ENCODE measurements at places on chromosomes 2 and 18. TPM values are rescaled to one million over a fixed set of nuclear protein-coding genes. Genes with fewer than 3 reads are reported as not detected.
A peak's percentile ranks its signal among the peaks of the same experiment; 100 is the strongest.

GRCh38 chr2:205766779-205767359, 84.6 kb downstream of the NRP2 start:
- peak; percentile 35 for DNase-seq

DNA sequence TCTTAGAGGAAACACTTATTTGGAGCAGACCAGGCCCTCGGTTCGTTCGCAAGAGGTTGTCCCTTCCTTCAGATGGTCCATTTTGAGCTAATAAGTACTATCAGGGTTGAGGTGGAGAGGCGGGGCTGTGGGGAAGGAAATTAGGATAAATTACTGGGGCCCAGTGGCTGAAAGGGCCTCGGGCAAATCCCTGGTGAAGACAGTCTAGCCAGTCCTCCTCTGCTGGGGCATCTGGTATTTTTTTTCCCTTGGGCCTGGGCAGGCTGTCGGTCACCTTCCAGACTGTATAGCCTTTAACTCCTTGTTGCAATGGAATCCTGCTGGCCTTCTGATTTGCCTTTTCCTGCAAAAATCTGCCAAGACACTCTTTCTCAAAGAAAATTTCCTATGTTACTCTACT, 1.7 kb upstream of the MYO3B start:
- DNase-seq = no peak

FABP1 gene
- 4.5 TPM for total RNA-seq

- DNase-seq = no peak
Measured at GRCh38 chr2:120914839-120915521, 179.3 kb downstream of the GLI2 start.

GRCh38 chr18:74522635-74523548, 11.4 kb upstream of the CNDP1 start:
- no peak for DNase-seq
